ENCODE measurements at places on chromosomes 6 and 20.

- no peak for DNase-seq
These were observed 860.3 kb upstream of the SLC35B3 start for GRCh38 chr6:9295644-9296043.

GRCh38 chr20:34030456-34030855 lies 36.7 kb downstream of the RALY start:
- no peak for DNase-seq

- no peak for DNase-seq
These were observed 764.1 kb upstream of the MMS22L start for GRCh38 chr6:98047164-98047563.

DNA sequence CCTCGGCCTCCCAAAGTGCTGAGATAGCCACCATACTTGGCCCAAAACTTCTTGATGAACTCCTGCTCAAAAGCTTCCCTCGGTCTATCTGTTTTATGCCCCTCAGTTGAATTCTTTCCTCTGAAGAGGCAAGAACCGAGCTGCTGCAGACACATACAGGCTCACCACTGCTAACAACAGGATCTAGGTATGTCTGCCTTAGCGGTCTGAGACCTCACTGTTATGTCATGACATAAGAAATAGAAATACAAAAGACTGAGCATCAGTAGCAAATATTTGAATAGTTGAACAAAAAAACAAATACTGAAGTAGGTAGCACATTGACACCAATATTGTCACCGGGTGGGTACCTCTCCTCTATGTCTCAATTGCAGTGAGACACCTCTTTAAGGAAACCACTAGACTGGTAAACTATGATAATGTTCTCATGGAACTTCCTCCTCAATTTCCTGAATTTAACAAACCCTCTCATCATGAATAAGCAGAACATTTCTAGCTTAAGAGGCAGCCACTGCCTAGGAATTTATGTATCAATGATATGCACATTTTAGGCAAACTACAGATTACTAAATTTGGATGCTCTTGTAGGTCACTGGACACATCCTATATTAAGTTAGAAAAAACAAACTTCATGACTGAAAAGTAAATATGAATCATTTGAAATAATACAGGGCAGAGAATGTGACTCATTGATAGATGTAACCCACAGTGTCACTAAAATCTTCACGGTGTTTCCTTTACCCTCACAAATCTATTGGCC lies 9.4 kb upstream of the STXBP5 start:
- DNase-seq = no peak

GRCh38 chr6:3627956-3628835 lies 123.3 kb downstream of the PXDC1 start:
- no peak for DNase-seq

- DNase-seq = no peak
These were observed 16.9 kb upstream of the UBE2V1 start for GRCh38 chr20:50129662-50130355.

GRCh38 chr6:7617801-7618764 lies 28.1 kb downstream of the SNRNP48 start:
- DNase-seq = no peak

- DNase-seq = no peak
These were observed 603.6 kb downstream of the QKI start for GRCh38 chr6:164018133-164018532.

GRCh38 chr20:36541227-36541767 lies at the start of gene MYL9:
Gene MYL9 (plus strand): TSS chr20:36541519. CDS start chr20:36544885, 3,366 bp downstream.
- DNase-seq = no peak

DNA sequence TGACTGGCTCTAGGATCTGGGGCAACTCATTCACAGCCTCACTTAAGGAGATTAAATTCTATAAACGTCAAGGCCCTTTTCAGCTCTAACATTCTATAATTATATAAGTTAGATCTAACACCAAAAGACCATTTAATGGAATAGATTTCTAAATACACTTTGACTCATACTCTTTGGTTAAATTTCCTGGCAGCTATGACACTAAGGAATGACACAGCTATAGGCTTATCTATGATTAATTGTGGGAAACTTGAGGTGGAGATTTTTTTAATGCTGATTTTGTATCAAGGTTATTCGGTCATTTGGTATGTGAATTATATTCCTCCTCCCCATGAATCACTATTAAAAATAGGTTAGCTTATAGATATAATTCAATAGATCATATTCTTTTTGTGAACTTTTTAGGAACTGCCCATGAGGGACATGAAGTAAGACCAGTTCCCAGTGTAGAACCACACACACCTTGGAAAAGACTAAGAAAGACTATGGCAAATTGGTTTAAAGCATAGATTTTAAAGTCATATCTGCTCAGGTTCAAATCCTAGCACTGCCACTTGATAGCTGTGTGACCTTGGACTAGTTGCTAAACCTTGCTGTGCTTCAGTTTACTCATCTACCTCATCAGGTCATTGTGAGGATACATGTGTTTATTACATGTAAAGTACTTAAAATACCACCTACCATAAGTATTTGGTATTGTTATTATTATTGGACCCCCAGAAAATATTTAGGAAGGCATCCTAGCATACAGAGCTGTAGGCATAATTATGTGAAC lies 116.0 kb downstream of the CRYBG1 start:
- no peak for DNase-seq

DNA sequence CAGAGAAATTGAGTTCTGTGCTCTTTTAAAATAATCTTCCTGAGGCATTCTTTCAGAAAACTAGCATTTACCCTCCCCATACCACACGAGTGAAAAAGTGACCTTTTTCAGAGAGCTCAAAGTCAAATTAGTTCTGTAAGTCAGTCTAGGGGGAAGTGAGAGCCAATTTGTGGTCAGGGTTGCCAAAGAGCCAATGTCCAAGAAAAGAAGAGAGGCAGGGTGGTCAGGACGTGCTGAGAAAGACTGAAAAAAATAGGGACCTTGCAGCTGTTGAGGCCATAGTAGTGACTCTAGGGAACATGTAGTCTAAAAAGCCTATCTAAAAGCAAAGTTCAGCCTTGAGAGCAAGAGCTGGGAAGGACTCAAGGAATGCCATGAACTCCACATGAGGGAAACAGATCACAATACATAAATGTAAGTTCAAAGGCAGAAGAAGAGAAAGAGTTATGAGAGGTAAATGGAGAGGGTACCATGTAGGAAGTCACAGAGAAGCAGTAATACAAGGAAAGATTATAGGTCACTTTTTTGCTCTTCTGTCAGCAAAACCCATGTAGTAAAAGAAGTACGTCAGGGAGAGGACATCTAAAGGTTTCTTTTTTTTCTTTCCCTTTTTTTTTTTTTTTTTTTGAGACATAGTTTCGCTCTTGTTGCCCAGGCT lies 565.1 kb upstream of the FLRT3 start:
- DNase-seq = no peak

GRCh38 chr20:23641936-23642751 lies 4.4 kb upstream of the CST3 start:
- no peak for DNase-seq

DNA sequence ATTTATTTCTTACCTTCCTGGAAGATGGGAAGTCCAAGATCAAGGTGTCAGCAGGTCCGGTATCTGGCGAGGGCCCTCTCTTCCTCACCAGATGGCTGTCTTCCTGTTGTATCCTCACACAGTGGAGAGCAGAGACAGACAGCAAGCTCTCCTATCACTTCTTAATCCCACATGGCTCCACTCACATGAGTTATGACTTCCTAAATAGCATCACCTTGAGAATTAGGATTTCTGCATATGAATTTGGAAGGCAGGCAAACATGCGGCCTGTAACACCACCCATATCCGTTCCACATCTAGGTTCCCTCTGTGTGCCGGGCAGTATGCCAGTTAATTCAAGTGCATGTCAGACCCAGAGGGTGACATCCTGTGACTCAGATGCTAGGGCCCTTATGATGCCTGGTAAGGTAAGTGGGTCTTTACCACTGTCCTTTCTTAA lies 2.1 kb downstream of the RAET1E start:
- no peak for DNase-seq

DNA sequence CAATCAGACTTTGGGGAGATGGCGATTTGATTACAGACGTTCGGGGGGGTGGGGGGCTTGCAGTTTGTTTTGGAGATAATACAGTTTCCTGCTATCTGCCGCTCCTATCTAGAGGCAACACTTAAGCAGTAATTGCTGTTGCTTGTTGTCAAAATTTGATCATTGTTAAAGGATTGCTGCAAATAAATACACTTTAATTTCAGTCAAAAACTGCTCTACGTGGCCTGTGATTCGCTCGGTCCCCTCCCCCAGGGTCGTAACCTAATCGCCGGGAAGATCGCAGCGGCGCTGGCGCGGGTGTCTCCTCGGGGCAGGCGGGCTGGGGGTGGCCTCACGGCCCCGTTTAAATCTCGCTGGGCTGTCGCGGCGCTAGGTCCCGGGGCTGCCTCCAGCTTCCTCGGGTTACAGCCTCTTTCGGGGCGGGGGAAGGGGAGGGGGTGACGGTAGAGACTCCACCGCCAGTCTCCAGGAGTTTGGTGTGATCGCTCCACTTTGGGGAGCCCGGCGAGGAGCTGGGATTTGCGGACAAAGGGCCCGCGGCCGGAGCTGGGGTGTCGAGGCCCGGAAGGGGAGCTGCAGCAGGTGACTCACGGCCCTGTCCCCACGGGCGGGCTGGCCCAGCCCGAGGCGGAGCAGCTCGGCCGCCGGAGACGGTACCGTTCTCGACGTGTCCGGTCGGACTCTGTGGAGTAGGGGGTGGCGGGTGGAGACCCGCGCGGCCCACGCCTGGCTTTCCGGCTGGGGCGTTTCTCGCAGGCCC lies 4.2 kb downstream of the FOXC1 start:
- DNase-seq = no peak

GRCh38 chr6:102075539-102075938 lies 682.0 kb downstream of the GRIK2 start:
- DNase-seq = no peak

DNA sequence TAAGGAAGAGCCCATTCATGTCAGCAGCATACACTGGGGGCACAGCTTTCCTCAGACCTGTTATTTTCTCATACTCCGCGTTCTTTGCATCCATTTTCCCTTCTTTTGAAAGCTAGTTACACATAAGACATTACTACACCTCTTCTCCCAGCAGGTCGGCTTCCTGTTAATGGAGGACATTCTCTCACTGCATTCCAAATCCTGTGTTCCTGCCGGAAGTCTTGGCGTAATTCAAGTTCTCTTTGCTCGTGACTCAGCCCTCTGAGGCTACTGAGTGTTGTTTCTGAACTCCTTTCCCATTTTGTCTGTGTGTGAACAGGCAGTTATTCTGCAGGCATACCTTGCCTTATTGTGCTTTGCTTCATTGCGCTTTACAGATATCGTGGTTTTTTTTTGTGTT lies 97.5 kb upstream of the ZBTB24 start:
- no peak for DNase-seq

DNA sequence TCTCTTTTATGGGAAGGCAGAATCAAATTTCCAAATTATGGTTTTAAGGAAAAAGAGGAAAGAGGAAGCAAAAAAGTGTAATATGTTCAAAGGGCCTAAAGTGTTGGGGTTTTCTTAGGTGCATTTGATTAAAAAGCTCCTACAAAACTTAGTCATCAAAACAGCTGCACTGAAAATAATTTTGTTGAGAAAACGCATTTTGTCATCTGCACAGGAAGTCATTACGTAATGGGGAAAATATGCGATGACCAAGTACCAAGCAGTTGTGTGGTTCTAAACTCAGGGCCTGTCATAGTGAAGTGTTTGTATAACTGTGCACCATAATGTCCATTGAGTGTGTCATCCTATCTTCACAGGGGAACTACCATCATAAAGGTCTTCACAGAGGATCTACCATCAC lies 15.6 kb downstream of the HAO1 start:
- DNase-seq = peak; percentile 25

DNA sequence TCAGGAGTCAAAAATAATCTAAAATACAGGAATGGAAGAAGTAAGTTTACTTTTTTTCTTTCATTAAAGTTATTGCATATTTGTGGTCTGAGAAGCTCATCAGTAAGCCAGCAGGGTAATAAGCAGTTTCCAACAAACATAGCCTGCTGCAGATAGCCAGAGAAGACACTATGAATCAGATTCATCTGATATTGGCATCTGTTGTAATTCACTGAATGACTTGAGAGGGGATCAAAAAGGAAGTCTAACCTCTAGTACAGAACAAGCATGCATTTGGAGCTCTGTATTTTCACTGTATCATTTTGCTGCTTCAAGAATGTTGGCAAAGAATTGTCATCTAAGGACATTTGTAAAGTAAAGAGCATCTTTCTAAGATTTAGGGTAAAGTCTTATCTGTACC lies 53.8 kb upstream of the UFL1 start:
- DNase-seq = no peak

DNA sequence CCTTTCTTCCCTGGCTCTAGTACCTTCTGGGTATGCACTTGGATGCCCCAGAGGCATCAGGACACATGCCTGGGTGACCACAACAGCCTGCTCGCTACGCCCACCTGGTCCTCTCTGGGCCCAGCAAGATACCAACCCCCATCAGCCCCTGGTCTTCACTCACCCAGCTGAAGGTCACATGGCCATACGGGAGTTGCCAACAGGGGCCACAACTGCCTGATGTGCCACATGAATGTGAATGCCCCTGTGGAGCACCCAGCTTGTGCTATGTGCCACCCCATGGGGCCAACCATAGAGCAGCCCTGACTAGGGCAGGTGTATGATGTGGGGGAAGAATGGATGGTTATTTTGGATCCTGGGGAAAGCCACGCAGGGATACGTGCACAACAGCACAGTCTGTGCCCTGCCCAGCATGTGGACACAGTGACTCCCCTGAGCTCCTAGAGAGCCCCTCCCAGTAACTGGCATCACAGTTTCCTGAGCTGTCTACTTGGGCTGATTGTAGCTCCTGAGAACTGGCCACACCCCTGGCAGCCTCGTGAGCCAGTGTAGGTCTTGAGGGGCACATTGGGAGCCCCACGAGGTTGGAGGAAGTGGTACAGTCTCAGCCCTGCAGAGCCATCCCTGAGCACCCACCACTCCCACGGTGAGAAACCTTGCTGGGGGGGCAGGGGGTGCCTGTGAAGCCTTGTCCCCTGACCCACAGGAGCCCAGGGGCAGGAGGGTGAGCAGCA lies 10.5 kb upstream of the PCMTD2 start:
- no peak for DNase-seq

DNA sequence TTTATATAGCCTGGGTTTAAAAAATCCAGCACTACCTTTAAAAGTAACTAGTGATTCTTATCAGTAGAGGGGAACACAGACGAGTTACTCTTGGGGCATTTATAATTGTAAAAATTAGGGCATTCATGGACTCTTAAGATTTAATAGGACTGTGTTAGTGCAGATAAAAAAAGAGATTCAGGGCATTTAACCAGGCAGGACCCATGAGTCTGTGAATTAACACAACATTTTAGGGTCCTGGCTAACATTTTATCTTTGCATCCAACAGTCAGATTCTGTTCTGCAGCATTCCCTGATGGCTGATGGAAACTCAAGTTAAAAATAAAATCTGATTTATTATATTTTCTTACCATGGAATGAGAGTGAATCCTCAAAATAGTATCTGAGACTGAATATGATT lies 774.3 kb downstream of the PHF3 start:
- DNase-seq = no peak

Measured in Panc1 (cell line).